ENCODE measurements at places on chromosomes 16 and 17.

DNA sequence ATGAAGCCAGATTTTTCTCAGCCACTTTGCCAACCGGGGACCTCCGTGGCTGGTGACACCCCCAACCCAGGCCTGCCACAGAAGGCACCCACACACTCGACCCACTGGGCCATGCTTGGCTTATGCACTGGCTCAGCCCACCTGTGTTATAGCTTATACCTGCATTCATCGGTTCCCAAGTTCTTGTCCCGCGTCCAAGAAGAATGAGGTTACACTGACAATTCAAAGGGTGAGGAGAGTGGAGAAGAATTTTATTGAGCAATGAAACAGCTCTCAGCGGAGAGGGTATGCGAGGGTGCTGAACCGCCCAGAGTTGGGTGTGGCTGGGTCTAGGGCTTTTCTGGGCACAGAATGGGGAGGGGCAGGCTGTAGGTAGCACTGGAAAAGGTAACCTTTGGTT, 22.2 kb upstream of the CDH15 start:
- no peak for DNase-seq

GRCh38 chr17:3528880-3529511, 28.6 kb downstream of the TRPV3 start:
- DNase-seq: no peak

DNA sequence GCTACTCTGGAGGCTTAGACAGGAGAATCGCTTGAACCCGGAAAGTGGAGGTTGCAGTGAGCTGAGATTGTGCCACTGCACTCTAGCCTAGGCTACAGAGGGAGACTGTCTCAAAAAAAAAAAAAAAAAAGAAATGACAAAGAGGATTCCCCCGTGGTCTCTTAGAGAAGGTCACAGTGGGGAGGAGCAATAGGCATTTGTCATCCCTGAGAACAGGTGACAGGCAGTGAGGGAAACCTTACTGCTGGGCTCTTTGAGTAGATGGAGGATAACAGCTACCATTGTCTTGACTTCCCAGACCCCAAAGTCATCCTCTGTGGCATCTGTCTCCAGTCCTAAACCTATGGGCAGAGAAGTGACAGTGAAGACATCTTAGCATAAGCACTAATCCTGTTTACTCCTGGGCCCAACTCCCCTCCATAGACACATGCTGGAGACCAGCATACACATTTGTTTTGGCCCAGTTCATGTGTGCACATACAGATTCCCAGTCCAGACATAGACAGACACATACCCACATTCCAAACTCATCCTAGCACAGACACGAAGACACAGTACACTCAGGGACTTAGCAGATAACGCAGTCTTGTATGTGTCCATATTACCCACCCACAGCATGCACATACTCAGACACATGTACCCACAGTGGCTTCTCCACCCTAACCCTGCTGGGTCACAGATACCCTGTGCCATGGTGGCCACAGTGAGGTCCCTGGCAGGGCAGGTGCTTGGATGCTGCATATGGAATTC, 2.7 kb downstream of the ESRP2 start:
- no peak for DNase-seq

DNA sequence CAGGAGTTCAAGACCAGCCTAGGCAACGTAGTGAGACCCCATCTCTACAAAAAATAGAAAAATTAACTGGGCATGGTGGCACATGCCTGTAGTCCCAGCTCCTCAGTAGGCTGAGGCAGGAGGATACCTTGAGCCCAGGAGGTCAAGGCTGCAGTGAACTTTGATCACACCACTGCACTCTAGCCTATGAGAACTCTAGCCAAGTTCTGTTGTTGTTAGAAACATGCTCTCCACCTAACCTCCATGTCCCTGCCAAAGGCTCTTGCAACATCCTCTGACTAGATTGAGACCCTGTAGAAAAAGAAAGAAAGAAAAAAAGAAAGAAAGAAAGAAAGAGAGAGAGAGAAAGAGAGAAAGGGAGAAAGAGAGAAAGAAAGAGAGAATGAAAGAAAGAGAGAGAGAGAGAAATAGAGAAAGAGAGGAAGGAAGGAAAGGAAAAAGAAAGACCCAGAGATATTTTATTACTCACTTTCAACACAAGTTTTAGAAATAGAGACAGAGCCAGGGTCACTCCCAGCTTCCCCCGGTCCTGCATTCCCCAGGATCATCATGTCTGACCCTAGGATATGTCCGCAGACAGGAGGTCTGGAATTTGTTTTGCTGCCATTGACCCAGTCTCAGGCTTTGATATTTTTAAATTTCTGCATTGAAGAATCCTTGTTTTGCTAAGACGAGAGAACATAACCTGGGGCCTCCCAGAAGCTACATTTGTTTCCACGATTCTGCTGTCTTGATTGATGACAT, 376.5 kb upstream of the CDH5 start:
- no peak for DNase-seq

- no peak for DNase-seq
Measured at GRCh38 chr17:8753136-8753975, 5.0 kb downstream of the SPDYE4 start.

GRCh38 chr16:29744541-29745101, 1.2 kb downstream of the C16orf54 start:
- no peak for DNase-seq

GRCh38 chr16:70590722-70591415, 55.5 kb upstream of the IL34 start:
- no peak for DNase-seq

- DNase-seq: no peak
Measured at GRCh38 chr17:31388770-31389656, 2.5 kb upstream of the RAB11FIP4 start.

- no peak for DNase-seq
Measured at GRCh38 chr17:33927732-33928133, 327.4 kb upstream of the CCL2 start.

Data from non-pigmented ciliary epithelial cell (primary cell).